ENCODE measurements at places on chromosomes 2 and 18.

- no peak for ATAC-seq
Observed at GRCh38 chr2:4214444-4215205, 511.2 kb downstream of the DCDC2C start.

GRCh38 chr2:203763938-203764664 is 57.7 kb downstream of the CD28 start:
- ATAC-seq, result no peak

DNA sequence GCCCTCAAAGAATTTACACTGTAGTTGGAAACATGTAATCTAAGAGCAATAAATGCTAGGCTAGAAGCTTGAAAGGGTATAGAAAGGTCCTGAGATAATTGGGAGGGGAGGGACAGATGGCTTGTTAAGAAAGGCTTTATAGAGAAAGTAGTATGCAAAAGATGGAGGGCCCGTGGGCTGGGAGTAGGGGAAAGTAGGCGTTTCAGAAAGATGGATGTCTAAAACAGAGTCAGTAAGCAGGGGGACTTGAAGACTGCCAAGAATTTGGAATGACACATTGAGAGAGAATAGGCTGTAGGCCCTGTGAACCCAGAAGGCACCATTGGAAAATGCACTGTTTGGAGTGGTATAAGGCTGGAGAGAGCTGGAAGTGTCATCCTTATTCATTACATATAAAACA is 822 bp downstream of the PSMG2 start:
- no peak for ATAC-seq

DNA sequence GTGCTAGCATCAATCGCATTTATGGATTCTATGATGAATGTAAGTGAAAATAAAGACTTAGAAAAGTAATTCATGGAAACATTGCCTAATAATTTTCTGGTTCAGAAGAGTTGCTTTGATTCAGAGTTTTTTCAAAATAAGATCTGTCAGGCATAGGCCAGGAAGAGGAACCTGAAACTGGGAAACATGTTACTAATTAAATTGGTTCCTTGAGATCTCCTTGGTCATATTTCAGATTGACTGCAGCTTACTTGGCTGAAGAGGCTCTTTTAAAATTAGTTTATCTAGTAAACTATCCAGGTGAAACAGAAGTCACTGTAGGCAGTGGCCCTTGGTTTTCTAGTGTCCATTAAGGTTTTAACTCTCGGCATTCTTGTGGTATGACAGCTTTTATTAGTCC is 27.4 kb downstream of the PPP1CB start:
- ATAC-seq, result no peak

DNA sequence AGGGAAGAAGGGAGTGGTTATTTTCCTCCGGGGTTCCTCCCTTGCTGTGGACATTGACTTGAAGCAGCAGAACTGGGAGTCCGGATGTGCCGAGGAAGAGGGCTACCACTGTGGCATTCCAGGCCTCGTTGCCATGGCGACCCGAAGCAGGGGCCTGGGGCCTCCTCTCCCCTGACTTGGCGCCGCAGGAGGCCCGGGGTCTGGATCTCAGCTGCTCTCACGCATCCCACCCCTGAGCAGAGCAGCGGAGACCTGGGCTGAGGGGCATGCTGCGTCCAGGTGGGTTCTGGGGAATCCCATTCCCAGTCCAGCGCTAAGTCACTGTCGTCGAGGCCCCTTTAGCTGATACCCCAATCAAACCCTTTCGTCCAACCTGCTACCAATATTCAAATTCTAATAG is 100.2 kb downstream of the BCL11A start:
- ATAC-seq, result peak; percentile 92

DNA sequence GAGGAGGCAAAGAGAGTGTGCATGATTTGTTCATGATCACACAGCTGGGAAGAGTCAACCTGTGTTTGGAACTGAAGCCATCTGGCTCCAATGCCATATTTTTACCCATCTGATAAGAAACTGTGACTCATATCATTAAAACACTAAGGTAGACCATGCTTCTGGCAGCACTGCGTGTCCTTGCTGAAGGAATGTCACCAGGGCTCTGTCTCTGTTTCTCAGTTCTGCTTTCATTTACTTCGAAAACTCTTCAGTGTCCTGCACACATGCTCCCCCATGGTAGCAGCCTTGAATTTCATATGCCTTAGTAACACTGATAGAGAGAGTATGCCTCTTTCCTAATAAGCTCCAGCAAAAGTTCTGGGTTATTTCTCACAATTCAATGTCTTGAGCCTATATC is 830.4 kb downstream of the DCDC2C start:
- ATAC-seq, result no peak

GRCh38 chr2:128809880-128810279 is 491.2 kb upstream of the HS6ST1 start:
- no peak for ATAC-seq

DNA sequence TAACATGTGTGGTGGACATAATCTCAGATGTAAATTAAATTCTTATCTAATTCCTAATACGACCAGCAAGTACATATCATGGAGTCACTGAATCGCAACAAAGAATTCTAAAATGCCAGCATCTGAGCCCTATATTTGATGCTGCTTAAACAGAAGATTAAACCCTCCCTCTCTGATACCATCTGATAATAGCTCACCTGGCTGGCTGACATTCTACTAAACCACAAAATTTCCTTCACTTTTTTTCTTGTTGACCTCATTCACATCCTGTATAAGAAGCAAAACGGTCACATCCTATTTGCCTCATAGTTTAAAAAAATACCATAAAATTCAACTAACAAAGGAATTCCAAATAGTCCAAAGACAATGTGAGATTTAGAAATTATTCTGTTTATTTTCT is 371.6 kb upstream of the SLC8A1 start:
- ATAC-seq, result no peak

- ATAC-seq, result no peak
Observed at GRCh38 chr2:61688369-61689334, 150.5 kb upstream of the XPO1 start.

DNA sequence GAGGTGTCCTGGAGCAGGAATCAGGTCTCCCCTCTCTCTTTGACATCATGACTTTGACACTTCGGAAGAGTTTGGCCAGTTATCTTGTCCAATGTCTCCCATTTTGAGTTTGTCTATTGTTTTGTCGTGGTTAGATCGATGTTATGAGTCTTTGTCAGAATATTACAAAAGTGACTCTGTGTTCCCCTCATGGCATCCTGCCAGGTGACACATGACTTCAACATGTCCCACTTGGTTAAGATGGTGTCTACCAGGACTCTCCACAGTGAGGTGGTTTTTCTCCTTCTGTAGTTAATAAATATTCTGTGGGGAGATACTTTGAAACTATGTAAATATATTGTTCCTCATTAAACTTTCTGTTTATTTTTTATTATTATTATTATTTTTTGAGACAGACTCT is 76.6 kb upstream of the BZW1 start:
- ATAC-seq, result no peak

DNA sequence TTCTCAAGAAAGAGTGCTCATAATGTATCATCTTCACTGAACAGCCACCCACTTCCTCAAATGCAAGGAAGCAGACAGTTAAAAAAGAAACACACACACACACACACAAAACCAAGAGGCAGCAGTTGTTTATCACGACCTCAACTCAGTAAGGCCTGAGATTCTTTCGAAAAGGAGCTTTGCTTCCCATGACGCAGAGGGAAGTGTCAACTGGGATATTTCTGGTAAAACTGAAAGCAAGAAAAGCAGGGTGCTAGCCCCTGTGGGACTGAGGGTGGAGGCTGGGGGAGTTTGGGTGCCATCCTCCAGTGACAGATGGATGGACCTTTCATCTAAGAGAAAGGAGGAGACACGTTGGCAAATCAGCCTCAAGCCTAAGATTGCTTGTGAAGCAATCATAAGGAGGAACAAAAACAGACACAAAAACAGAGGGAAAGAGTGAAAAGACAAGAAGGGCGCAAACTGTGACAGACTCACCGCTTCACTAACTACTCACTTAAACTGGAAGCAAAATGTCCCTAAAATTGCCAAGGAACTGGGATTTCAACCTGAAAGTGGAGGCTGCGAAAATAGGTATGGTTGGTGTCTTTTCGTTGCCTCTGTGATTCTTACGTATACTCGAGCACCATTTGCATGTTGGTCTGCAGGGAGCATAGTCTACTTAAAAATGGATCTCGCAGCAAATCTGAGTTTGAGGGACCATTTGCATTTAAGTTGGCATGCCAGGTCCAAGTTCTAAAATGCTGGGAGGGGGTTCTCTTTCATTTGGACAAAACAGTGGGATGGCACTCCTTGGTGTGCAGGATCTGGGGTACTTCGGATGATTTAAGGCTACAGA is at the start of gene ARHGAP25:
TSS of gene ARHGAP25 (plus strand) at position 124 of the 838 bp plus-strand sequence. CDS start at position 513, 389 bp downstream.
- ATAC-seq, result no peak

- ATAC-seq, result no peak
Observed at GRCh38 chr2:72132981-72133720, 14.5 kb downstream of the CYP26B1 start.

DNA sequence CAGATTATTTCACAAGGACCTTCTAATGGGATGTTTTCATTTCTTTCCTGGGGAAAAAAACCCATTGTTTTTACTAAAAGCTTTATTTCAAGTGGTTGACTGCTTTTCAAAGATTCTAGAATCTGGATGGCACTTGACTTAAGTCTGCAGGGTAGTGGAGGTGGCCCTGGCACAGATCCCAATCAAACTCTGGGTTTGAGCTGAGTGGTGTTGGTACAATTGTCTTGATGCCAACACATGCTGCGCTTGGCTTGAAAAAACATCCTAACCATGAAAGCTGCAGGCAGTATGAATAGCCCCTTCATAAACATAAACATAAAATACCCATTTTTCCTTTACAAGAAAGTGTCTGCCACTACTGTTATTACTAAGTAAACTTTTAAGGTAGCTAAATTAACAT is 3.6 kb downstream of the PAPOLG start:
- no peak for ATAC-seq

DNA sequence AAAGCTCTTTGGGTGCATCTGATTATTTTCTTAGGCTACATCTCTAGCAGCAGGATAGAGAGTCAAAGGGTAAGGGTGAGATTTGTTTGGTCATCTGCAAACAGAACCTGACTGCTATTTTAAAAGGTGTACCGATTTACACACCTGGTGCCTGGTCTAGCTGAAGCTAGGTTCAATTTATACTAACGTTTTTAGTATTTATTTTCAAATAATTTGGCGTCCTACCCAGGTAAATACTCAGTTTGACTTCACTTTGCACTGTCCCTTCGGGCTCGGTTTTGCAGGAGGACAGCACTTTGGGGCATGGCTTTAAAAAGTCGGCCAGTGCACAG is 683 bp downstream of the PTRHD1 start:
- no peak for ATAC-seq

DNA sequence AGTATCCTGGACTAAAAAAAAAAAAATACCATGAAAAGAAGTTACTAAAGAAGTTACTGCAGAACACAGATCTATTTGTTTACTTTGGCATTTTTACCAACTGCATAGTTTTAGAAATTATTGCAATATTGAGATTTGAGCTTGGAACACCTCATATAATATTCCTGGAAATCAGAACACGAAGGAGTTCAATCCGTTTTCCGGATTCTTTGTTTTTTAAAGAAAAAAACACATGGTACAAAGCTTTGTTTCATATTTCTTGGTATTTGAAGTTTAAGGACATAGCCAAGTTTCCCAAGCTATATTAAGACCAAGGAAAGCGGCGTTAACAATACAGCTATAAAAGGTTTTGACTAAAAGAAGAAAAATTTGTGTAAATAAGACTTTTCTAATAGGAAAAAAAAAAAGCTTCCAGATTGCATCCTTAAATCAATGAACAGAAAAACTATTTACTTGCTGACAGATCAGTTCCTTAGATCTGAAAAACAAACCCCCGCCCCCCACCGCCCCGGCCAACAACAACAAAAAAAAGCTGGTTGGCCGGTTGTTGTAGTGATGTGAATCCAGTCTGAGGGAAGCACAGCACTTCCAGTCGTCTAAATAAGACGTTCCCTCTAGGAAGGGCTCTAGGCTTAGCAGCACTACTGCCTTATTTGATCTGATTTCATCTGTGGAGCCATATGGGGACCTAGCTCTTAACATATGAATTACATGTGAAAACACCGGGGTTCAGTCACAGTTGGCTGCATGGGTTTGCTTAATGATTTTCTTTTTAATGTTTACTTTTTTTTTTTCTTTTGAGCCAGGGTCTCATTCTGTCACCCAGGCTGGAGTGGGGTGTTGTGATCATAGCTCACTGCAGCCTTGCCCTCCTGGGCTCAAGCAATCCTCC is 2.5 kb upstream of the RHOB start:
- ATAC-seq, result no peak

DNA sequence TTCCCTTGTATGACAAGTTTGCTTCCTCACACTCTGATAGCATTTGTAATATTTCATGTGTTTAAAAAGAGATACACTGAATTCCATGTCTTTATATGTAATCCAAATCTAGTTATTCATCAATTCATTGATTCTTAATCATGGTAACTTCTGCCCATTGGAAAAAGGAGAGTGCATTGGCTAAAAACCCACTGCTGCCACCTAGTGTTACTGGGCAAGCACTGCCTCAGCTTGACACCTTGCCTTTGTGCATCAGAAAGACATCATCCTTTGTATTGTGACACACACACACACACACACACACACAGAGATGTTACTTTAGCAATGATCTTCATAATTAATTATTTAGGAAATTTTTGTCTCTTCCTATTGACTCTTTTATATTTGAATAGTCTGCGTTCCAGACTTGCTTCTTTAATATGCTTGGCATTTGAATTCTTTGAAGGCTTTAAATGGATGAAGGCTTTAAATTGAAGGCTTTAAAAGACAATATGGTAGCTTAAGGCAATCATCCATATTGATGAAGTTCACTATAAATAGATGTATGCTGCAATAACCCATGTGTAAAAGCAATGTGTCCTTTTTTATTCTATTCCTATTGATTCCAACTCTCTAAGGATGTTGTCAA is 414.2 kb upstream of the CHST9 start:
- ATAC-seq, result no peak

- no peak for ATAC-seq
Observed at GRCh38 chr18:55400590-55401541, 187.1 kb downstream of the TCF4 start.

DNA sequence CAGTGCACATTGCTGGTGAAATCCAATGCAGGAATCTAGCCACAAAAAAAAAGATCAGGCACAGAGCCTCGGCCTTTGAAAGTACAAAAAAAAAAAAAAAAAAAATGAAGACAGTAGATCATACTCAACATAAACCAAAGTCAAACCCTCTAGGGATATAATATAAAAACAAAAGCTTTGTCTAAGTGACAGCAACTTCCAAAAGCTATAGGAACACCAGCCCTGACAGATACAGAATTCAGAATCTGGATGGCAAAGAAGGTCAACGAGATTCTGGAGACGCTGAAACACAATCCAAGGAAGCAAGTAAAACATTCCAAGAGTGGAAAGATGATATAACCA is 54.0 kb upstream of the SCN1A start:
- ATAC-seq, result no peak

All from motor neuron (in vitro differentiated cells).